ENCODE measurements at places on chromosomes 16 and 17. TPM values are rescaled to one million over a fixed set of nuclear protein-coding genes. Genes with fewer than 3 reads are reported as not detected.

- ATAC-seq, result no peak
Observed at GRCh38 chr17:27809555-27809954, 9.2 kb upstream of the NOS2 start.

- ATAC-seq, result no peak
Observed at GRCh38 chr17:47844814-47845715, 4.0 kb upstream of the SCRN2 start.

DNA sequence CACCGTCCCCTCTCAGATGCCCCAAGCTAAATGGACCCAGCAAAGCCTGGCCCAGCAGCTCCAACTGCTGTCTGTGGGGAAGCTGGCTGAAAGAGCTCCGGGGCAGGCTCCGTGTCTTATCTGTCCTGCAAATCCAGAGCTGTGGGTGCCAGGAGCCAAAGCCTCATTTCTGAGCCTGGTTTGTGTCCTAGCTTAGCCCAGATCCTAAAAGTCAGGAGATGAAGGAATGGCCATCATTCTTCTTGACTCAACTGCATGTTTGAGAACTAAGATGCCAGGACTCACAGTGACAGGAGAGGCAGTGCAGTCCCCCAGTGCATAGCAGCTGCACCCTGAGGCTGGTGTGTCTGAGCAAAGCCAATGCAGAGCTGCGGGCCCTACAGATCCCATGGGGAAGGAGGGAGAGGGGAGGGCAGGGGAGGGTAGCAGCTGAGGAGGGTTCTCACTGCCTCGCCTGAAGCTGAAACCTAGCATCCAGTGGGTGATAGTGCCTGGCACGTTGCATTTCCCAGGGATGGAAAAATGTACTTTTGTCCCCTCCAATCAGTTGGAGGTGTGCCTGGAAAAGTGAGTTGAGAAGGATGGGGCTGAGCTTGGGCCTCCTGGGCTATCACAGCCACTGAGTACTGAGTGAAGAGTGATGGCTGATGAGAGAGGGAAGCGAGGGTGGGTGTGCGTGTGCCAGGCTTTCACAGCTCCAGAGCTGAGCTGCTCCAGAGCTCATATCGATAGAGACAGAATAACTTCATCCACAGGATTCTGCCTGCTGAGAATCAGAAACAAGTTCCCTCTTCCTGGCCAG lies 24.5 kb upstream of the CD300E start:
- no peak for ATAC-seq

GRCh38 chr17:1000597-1001461 lies 3.9 kb downstream of the TIMM22 start:
- no peak for ATAC-seq

- ATAC-seq, result peak; percentile 91
Observed at GRCh38 chr16:15976929-15977637, 27.7 kb downstream of the ABCC1 start.

- ATAC-seq, result no peak
Observed at GRCh38 chr16:68013440-68013839, 2.3 kb downstream of the DPEP2NB start.

DNA sequence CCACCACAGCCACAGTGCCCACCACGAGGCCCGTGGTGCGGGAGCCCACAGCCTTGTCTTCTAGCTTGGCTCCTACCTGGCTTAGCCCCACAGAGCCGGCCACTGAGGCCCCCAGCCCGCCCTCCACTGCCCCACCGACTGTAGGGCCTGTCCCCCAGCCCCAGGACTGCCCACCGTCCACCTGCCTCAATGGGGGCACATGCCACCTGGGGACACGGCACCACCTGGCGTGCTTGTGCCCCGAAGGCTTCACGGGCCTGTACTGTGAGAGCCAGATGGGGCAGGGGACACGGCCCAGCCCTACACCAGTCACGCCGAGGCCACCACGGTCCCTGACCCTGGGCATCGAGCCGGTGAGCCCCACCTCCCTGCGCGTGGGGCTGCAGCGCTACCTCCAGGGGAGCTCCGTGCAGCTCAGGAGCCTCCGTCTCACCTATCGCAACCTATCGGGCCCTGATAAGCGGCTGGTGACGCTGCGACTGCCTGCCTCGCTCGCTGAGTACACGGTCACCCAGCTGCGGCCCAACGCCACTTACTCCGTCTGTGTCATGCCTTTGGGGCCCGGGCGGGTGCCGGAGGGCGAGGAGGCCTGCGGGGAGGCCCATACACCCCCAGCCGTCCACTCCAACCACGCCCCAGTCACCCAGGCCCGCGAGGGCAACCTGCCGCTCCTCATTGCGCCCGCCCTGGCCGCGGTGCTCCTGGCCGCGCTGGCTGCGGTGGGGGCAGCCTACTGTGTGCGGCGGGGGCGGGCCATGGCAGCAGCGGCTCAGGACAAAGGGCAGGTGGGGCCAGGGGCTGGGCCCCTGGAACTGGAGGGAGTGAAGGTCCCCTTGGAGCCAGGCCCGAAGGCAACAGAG lies 10.5 kb downstream of the VASN start:
- ATAC-seq, result no peak

DNA sequence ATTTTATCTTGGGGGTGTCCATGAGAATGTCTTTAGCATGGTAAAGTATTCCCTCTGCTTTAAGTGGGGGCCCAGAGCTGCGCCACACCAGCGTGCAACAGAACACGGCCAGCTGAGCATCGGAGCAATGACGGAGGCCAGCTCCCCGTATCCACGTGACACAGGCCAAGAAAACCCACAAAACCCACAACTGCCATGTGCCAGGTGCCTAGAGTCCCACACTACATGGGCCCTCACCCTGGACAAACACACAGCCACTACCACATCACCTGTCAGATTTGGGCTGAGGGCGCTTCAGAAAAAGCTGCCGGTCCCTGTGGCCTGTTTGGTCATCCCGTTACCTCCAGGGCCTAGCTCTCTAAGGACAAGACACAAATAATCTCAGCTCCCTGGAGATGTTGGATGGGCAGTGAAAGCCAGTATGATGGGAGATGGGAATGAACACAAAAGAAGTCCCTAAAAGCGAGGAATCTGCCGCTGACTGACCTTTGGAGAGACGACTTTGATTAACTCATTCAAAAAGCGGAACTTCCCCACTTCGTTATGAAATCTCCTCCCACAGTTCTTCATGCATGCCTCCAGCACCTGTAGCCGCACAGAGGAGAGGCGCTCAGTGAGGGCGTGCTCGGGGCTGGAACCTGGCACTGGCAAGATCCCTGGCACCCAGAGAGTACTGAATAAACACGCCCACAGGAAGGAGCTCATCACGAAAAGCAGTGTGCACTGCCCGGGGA lies 17.1 kb downstream of the GGA3 start:
- ATAC-seq, result no peak

DNA sequence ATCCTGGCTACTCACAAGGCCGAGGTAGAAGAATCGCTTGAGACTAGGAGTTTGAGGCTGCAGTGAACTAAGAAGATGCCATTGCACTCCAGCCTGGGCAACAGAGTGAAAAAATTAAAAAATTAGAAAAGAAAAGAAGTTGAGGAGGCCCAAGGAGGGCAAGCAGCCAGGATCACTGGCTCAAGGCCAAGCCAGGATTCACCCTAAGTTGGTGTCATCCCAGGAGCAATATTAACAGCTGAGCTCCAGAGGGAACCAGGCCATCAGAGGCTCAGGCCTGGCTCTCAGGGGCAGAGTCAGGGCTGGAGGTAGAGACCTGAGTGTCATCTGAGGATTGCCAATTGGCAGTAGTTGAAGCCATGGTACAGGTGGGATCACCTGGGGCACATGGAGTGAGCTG lies 20.7 kb downstream of the DRC3 start:
- no peak for ATAC-seq

DNA sequence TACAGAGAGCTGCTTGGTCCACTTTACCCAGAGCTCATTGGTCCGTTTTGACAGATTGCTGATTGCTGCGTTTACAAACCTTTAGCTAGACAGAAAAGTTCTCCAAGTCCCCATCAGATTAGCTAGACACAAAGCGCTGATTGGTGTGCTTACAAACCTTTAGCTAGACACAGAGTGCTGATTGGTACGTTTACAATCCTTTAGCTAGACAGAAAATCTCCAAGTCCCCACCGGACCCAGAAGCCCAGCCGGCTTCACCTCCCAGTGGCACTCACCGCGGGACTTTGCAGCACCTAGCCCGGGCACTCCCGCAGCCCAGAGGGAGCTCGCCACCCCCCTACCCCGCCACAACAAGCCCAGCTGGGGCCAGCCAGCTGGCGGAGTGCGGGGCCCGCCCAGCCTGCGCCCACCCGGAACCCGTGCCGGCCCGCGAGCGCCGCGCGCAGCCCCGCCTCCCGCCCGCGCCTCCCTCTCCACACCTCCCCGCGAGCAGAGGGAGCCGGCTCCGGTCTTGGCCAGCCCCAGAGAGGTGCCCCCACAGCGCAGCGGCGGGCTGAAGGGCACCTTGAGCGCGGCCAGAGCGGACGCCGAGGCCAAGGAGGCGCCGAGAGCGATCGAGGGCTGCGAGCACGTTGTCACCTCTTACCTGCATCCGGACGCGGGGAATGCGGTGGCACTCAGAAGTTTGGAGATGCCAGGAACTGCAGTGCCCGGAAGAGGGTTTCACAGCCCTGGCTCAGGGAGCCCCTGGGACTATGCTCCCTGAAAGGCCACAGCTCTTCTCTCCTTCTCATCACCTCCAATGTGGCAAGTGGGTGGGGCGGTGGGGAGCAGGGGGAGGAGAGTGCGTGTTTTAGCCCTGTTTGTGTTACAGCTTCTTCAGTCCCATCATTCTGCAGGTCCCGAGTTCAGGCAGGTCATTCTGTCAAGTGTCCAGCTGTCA lies 1504.5 kb downstream of the CDH11 start:
- ATAC-seq, result peak; percentile 84

DNA sequence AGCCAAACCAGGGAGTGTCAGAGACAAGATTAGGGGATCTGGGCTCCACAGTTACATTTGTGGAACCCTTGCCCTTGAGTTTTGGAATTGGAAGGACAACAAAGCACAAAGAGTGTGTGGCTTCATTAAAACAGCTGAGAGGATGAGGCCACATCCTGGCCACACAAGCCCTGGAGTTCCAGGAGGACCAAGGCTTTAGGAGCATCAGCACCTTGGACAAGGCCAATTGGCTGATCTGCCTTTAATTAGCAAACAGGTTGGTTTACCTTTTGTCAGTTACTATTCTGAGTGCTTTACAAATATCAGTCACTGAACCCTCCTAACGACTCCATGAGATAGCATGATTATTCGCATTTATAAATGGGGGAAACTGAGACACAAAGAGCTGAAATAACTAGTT lies 54.7 kb downstream of the SLC6A2 start:
- no peak for ATAC-seq

GRCh38 chr16:31428279-31428597 lies at the start of gene COX6A2:
TSS of gene COX6A2 (minus strand) at chr16:31428360. CDS start at chr16:31428325, 35 bp downstream.
- no peak for ATAC-seq

DNA sequence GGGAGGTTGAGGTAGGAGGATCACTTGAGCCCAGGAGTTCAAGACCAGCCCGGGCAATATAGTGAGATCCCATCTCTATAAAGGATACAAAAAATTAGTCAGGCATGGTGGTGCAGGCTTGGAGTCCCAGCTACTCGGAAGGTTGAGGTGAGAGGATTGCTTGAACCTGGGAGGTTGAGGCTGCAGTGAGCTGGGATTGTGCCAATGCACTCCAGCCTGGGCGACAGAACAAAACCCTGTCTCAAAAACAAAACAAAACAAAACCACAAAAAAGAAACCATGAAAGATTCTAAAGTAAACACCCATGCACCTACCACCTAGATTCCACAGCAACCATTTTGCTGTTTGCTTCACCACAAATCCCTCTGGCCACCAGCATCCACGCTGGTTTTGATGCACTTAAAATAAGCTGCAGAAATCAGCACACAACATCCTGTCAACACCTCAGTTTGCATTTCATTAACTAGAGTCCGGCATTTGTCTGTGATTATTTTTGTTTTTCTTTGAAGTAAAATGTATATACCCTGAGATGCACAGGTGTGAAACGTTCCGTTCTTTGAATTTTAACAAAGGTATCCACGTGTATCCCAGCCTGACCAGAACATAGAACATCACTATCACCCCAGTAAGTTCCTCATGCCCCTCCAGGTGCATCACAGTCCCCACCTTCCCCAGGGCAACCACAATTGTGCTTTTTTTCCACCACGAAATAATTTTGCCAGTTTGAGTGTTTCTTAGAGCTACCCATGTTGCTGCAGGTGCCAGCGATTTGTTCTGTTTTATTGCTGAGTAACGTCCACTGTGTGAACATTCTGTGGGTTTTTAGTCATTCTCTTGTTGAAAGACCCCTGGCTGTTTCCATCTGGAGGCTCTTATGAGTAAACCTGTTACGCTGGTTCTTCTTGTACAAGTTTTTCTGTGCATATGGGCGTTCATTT lies 191.5 kb downstream of the SEC14L1 start:
- ATAC-seq, result no peak

DNA sequence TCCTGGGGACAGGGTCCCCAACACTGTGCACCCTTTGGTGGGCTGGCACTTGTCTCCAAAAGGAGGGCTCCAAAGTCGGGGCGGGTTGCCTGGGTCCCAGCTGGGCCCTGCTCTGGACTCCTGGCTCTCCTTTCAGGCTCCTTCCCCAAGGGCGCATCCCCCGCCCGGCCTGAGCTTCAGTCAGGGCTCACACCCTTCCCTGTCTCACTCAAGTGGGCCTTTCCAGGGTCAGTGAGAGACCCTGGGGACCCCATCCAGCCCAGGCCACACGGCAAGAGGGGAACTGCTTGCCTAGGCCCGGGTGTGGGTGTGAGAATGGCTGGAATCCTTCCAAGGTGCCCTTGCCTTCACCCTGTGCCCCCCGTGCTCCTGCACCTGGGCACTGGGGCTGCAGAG lies 41.8 kb upstream of the SLC38A10 start:
- ATAC-seq, result no peak

Gene GNAO1
- total RNA-seq, result 58.6 TPM

Gene FOXJ1
- 8.2 TPM for total RNA-seq

Gene NXPH3
- total RNA-seq, result 0.16 TPM

Gene PYCARD
- total RNA-seq, result 0.31 TPM

Measured in motor neuron (in vitro differentiated cells).